D721Med (cell line): ENCODE measurements at places on chromosomes 16 and 17.

DNA sequence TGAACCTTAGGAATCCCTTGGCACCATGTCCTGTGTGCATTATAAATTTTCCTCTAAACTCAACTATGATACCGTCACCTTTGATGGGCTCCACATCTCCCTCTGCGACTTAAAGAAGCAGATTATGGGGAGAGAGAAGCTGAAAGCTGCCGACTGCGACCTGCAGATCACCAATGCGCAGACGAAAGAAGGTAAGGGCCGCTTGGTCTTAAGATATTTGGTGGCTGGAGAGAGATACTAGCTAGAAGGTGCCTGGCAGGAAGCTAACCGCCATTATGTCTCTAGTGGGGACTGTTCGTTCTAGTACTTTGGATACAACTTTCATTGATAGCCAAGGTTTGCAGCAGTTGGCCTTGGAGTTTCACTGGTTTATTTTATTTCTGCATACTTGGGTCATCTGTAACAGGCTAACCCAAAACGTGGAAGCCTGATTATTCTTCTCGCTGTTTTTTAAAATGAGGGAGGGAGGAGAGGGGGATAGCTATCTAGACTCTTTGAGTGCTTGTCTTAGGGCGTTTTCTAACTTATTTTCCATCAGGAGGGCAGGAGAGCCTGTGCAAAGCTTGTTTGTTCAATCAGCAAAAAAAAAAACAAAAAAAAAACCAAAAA lies 1.3 kb downstream of the RBBP6 start:
- no peak for DNase-seq

DNA sequence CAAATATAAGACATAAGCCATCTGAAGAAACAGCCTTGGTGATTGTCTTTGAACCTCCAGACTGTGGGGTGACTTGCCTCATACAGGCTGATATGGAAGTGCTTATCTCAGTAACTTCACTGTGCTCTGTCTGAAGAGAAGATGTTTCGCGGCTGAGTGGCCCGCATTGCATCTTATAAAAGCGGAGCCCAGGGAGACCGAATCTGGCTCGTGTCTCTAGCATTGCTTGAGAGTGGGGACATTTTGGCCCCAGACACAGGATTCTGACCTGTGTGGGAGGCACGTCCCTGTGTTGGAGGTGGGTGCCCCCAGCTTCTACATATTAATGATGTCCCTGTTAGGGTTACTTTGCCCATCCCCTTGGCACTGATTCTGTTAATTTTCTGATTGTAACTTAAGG lies 66.4 kb downstream of the METRNL start:
- DNase-seq = no peak

- no peak for DNase-seq
These were observed 29.3 kb upstream of the SPACA3 start for GRCh38 chr17:32962320-32962711.

GRCh38 chr16:2842340-2843000 lies 12.4 kb downstream of the ZG16B start:
- DNase-seq = no peak

- no peak for DNase-seq
These were observed 13.9 kb downstream of the NGFR start for GRCh38 chr17:49508866-49509587.

DNA sequence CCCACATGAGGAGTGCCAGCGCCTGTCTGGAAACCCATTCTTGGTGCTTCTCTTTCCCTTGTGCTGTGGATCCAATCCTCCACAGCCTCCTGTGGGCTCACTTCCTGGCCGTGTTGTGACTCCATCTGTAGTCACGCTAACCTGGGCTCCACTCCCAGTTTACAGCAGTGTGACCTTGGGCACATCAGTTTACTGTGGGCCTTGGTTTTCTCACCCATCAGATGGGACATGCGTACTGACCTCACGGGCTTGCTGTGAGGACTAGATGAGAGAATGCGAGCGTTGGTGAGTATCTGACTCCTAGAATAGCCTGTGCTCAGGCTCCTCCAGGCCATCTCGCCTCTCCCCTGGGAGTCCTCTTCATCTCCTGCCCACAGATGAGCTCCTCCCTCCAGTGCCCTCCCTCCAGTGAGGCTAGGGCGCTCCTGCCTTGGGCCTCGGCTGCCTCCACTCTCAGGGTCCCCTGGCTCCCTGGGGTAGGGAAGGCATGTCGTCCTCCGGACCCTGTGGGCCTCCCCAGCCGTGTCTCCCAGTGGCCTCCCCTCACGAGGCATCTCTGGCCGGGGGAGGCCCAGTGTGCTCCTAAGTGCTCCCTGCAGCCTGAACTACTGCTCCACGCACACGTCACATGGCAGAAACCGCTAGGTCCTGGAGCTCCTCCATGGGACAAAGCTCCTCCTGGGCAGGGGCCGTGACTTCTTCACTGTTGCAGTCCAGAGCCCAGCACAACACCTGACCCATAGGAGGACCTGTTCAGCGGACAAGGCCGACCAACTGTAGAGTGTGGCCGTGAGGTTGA lies 5.2 kb upstream of the FOXJ1 start:
- no peak for DNase-seq

DNA sequence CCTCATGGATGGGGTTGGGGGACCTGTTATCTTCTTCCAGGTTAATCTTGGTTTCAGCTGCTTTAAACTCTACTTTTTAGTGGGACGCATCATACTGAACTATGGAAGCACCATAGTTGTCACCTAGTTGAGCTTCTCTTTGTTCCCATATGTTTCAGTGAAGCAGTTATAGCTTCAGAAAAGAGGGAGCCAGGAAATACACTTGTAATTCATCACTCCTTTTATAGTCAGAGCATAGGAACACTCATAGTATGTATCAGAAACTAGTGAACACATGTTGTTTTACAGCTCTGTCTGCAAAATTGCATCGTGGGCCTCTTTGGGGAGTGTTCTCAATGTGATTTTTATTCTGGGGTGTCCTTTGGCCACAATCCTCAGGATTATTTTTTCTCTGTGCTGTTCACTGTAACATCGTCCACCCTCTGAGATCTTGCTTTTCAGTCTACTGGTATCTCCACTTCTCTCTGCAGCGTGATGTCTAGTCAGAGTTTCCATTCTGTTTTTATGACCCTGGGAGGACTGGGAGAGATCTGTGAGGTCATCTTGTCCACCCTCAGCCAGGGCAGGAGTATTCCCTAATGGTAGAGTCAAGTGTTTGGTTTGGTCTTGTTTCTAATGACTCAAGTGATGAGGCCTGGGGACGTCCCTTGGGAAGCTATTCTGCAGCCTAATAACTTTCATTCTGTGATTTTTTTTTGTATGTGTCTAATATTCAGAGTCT lies 585.4 kb downstream of the WWOX start:
- no peak for DNase-seq

GRCh38 chr17:82657926-82658325 lies 9.7 kb upstream of the WDR45B start:
- no peak for DNase-seq

GRCh38 chr17:61459939-61460718 lies 7.9 kb downstream of the TBX4 start:
- no peak for DNase-seq

DNA sequence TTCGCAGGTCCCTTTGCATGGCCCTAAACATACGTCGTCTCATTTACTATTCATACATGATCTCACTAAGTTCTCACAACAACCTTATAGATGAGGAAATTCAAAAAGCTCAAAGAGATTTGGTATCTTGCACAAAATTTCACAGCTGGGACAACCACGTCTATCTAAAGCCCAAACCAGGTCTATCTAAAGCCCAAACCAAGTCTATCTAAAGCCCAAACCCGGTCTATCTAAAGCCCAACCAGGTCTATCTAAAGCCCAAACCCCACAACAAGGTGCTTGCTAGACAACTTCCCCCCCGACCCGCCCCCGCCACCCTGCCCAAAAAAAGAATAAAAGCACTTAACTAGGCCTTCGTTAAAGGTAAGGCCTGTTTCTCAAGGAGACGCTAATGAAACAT lies 174.9 kb downstream of the VPS53 start:
- no peak for DNase-seq

- peak; percentile 44 for DNase-seq
These were observed 48.8 kb downstream of the DNAH3 start for GRCh38 chr16:21101631-21102420.

DNA sequence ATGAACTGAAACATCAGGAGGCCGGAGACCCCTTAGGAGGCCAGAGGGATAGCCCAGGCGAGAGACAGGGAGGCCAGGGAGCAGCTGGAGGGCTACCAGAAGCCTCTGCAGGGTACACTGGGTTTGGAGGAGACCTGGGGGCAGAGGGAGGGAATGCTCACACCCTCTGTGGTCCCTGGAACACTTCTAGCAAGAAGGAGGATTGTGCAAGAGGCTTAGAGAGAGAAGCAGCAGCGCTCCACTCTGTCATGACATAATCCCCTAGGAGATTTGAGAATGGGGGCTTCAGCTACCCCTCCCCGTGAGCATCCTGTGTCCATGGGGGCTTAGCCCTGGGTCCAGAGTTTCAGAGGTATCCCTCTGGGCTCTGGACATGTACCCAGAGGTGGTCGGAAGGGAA lies 15.8 kb downstream of the GPR142 start:
- DNase-seq = no peak

DNA sequence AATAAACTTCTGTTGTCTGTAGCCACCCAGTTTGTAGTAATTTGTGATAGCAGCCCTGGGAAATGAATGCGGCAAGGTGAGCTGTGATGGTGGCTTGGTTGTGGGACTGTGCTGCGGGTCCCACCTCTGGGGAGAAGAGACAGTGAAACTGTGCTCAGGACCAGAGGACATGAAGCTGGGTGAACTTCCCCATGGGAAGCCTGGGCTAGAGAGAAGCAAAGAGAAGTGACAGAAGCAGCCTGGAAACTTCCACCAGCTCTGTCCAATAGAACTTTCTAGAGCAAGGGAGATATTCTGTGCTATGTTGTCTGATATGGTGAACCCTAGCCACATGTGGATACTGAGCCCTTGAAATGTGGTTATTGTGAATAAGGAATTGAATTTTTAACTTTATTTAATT lies 51.5 kb upstream of the EMP2 start:
- DNase-seq = no peak

DNA sequence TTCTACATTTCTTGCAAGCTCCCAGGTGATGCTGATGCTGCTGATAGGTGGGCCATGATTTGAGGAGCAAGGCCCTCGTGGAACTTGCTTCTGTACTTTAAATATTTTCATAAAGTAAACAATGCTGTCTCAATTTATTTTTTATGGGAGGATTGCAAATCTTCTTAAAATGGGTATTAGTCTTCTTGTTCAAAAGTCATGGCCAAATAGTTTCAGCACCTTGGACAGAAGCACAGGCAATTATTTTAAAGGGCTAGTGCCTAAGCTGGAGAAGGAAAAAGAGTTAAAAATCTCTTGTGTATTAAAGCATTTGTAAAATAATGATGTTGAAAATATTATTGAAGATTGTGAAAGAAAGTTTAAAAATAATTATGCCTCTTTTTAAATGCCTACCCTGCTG lies 50.5 kb downstream of the GPR139 start:
- no peak for DNase-seq

DNA sequence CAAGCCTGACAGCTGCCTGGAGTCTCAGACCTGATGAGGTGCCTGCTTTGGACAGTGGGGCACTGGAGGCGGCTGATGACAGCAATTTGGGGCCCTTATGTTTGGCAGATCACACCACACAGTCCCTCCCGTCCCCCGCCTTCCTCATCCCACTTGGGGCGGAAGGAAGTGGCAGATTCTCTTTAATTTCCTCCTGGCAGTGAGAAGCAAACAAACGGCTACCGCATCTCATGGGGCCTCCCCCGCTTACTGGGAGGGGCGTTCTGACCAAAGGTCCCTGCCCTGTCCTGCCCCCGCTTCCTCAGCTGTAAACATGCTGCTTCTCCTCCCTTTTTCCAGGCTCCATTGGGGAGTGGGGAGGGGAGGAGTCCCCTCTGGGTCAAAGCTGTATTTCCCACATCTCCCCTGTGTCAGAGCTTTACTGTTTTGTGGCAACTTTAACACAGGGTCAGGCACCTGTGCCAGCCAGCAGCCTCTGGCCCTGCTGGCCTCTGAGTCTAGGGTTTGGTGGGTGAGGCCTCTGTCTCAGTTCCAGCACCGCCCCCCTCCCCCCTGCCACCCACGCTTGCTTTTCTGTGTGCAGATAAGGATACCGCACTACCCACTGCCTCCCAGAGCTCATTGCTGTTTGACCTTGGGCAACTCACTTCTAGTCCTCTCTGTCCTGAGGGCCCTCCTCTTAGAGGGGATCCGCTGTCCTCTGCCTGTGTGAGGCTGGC lies 5.4 kb upstream of the NFATC3 start:
- no peak for DNase-seq

- no peak for DNase-seq
These were observed 8.5 kb upstream of the PIK3R6 start for GRCh38 chr17:8875957-8876356.

- no peak for DNase-seq
These were observed 8.1 kb downstream of the GLIS2 start for GRCh38 chr16:4323845-4324488.

- DNase-seq = no peak
These were observed 180.2 kb downstream of the RPTOR start for GRCh38 chr17:80724775-80725266.

DNA sequence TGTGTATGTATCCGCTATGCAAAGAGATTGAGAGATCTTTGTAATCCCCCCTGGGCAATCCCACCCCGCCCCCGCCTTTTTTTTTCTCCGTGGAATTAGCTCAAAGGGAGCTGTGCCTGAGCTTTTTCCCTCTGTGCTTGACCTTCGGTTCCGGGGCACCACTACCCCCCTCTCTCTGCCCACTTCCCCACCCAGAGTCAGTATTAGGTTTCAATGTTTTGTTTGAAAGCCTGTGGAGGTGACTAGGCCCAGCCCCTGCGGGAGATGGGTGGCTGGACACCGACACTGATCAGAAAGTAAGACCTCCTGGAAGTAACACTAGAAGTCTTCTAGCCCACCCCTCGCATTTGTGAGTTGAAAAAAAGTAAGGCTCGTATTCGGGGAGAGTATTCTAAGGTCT lies 7.0 kb downstream of the CBLN1 start:
- DNase-seq = no peak

GRCh38 chr16:75273054-75273925 lies 21.9 kb upstream of the BCAR1 start:
- no peak for DNase-seq

DNA sequence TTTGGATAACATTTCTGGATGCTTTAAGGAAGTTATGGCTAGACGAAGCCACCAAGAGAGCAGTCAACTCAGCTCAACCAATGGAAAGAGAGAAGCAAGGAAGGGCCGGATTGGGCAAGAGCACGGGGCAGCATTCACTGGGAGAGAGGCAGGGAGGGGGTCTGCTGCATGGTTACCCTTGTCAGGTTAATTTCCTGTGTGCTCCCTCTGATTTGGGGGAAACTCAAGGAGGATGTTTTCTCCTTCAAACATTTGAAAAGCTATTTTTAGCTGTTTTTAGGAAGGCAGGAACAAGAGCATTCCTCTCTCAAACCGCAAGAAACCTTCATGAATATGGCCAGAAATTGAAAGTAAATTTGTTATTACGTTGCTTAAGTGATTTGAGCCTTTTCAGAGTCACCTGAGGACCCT lies 118.5 kb upstream of the ZFHX3 start:
- no peak for DNase-seq

GRCh38 chr16:56849690-56850680 lies 15.0 kb upstream of the SLC12A3 start:
- DNase-seq = no peak

- DNase-seq = peak; percentile 81
These were observed 10.1 kb upstream of the ZFPM1 start for GRCh38 chr16:88442727-88443576.
